Stimulated activated CD4-positive, alpha-beta T cell treated with anti-CD3 and anti-CD28 coated beads, TNF-alpha, amount 100 ng/mL, for 4 hours (primary cell): ENCODE measurements at places on chromosomes 16 and 17.

DNA sequence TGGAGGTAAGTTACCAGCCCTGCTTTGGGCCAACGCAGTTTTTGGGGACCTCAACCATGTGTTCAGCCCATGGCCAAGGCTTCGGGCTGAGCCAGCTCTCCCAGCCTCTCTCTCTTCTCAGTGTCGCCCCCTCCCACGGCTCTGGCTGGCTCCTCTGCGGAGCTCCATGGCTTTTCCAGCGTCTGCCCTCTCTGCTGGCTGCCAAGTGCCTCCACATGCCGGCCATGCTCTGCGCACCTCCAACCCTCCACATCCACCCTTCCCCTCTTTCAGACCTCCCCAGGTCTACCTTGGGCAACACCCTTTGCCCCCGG is 23.2 kb downstream of the COTL1 start:
- DNase-seq: no peak

DNA sequence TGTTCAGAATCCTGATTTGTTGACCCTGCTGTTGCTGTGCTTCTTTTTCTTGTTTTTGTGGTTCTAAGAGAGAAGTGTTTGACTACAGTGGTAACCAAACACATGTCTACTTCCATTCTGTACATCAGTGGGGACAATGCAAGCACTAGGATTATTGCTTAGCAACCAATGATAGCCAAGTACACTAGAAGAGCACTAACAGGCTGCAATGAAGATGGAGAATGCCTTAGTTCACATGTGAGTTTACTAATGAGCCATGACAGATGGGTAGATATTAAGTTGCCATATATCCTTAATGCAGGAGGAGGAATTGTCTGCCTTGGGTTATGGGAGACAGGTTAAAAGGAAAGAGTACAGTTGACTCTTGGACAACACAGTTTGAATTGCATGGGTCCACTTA is 8.3 kb downstream of the EFCAB5 start:
- no peak for DNase-seq

GRCh38 chr17:45052052-45052772 is 780 bp upstream of the DCAKD start:
- no peak for DNase-seq

- DNase-seq: no peak
Measured at GRCh38 chr16:27311897-27312303, 1.9 kb upstream of the IL4R start.

DNA sequence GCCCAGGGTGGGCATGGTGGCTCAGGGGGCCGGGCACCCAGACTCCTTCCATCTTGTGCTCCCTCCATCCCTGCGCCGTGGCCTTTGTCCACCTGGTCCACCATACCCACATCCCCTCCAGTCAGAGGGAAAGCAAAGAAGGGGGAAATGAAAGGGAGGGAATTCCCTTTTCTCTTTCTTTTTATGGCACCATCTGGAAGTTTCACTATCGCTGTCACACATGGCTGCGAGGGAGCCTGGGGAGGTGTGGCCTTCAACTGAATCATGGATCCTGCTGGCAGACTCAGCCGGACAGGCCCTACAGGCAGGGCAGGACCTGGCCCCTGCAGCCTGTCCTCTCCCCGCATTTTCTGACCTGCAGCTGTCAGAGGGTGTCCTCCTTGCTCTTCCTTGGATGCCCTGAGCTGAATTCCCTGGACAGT is 6.2 kb downstream of the SLC12A3 start:
- DNase-seq: no peak

- DNase-seq: no peak
Measured at GRCh38 chr16:70661534-70661917, 15.2 kb downstream of the IL34 start.

- no peak for DNase-seq
Measured at GRCh38 chr16:15723808-15724207, 73.8 kb downstream of the NDE1 start.

DNA sequence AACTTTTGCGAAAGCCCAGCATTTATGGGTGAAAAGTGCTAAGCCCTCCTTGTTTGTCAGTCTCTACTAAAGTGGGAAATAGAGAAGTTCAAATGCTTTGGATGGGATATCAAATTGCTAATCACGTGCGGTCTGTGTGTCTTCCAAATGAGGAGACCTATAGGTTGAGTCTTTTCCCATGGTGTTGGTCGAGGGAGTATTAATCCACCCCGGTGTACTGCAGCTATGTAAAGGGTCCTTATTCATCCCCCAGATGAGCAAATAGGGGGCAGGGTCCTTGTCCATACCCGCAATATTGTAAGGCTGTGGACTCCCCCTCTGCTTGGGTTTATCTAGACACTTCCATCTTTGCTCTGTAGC is 14.6 kb downstream of the KIAA0513 start:
- DNase-seq: no peak

GRCh38 chr16:25950586-25951281 is 259.0 kb downstream of the HS3ST4 start:
- DNase-seq: no peak

- no peak for DNase-seq
Measured at GRCh38 chr17:15231851-15232516, 33.1 kb downstream of the PMP22 start.

- no peak for DNase-seq
Measured at GRCh38 chr17:79945591-79946255, 89.9 kb downstream of the TBC1D16 start.

- no peak for DNase-seq
Measured at GRCh38 chr17:61627658-61628057, 36.6 kb upstream of the NACA2 start.

DNA sequence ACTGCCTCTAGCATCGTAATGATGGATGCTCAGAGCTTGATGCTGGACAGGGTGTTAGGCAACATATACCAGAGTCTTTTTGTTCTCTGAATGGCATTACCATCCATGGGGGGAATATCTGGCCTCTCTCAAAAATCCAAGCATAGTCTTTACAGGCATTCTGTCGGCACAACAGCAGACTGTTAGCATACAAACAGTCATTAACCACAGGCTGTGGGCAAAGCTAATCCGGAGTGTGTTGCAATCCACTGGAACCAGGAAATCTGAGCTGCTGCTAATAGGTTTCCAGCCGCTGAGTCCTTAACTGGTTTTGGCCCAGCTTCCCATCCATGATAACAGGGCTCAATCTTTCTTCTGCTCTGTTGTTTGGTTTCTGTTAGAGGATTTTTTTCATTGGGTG is 371.9 kb downstream of the HS3ST3B1 start:
- DNase-seq: no peak

DNA sequence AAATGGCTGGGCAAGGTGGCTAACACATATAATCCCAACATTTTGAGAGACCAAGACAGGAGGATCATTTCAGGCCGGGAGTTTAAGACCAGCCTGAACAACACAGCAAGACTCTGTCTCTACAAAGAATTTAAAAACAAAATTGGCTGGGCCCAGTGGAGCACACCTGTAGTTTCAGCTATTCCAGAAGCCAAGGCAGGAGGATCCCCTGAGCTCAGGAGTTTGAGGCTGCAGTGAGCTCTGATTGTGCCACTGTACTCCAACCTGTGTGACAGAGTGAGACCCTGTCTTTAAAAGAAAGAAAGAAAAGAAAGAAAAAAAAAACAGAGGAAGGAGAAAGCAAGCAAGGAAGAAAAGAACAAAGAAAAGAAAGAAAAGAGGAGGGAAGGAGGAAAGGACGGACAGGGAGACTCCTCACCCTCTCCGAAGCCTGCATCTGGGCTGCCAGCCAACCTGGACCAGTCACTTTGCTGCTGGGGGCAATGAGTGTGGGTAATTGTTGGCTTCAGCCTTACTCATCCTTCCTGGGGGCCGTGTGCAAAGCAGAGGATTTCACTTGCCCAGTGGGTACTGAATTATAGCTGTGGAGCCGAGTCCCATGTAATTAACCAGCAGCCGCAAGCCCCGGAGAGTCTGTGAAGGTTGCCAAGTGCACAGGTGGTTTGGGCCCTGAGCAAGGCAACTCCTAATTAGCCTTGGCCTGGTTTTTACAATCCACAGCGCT is 6.7 kb upstream of the MT4 start:
- no peak for DNase-seq

DNA sequence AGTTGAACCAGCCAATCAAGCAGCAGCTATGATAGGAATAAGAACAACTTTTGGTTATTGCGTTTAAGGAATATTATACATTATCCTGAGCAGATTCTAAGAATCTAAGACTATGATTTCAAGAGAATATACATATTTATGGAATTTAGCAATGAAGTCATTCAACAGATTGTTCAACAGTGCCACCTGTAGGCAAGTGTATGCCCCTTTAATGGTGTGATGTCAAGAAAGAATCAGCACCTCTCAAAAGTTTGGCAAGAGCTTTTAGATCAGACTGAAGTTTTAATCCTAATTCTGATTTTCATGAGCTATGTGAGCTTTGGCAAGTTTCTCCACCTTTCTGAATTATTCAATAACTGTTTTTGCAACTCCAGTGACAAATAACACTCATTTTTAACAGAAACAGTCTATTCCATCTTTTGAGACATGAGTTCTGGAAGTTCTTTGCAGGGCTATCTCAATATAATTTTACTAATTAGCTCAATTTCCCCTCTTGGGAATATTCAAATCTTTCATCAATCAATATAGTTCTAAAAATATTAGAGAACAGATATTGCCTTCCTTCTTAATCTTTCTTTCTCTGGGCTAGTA is 474.3 kb upstream of the TOM1L1 start:
- no peak for DNase-seq

GRCh38 chr17:39591958-39592954 is 15.5 kb downstream of the NEUROD2 start:
- DNase-seq: no peak

GRCh38 chr16:82432261-82432660 is 194.5 kb upstream of the CDH13 start:
- no peak for DNase-seq

GRCh38 chr17:46003907-46004748 is 5.1 kb downstream of the STH start:
- no peak for DNase-seq

DNA sequence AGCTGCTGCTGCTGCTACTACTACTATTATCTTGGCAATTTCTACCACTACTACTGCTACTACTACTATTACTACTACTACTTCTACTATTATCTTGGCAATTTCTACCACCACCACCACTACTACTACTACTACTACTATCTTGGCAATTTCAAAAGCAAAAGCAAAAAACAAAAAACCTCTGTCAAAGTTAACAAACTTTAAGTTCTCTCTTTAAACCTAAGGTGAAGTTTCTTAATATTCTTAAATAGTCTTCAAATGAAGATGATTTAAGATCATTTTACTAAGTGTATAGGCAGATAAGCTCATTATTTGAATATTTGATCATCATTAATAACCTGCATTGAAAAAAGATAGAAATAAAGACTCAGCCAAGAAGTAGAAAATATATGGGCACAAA is 118.5 kb downstream of the BRIP1 start:
- DNase-seq: no peak

- no peak for DNase-seq
Measured at GRCh38 chr17:41633556-41634199, 9.3 kb upstream of the KRT17 start.

- DNase-seq: no peak
Measured at GRCh38 chr16:20879175-20880040, 20.8 kb downstream of the DCUN1D3 start.

GRCh38 chr17:68698746-68699145 is 97.6 kb upstream of the FAM20A start:
- no peak for DNase-seq

- no peak for DNase-seq
Measured at GRCh38 chr17:80397034-80397387, 18.0 kb upstream of the ENDOV start.

GRCh38 chr17:20315311-20315710 is 152.0 kb downstream of the LGALS9B start:
- no peak for DNase-seq

- DNase-seq: no peak
Measured at GRCh38 chr16:21568502-21569189, 30.7 kb upstream of the METTL9 start.

GRCh38 chr16:68776821-68777485 is 39.9 kb downstream of the CDH1 start:
- DNase-seq: no peak

GRCh38 chr16:61934601-61935000 is 101.6 kb downstream of the CDH8 start:
- DNase-seq: no peak

GRCh38 chr17:16940116-16940881 is 31.6 kb downstream of the TNFRSF13B start:
- no peak for DNase-seq

DNA sequence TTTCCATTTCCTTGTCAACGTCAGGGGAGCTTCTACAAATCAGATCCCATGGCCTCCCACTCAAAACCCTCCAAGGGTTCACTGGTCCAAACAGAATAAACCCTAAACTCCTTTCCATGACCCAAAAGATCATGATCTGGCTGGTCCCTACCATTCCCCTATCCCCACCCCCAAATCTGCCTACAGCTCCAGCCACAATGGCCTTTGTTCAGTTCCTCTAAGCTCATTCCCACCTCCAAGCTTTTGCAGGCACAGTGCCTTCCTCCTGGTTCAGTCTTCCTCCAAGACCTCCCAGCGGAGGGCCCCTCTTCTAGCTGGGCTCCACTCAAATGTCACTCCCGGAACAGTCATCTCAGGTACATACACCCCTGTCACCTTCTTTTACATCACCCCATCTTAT is 2.0 kb downstream of the GPRC5B start:
- DNase-seq: no peak

DNA sequence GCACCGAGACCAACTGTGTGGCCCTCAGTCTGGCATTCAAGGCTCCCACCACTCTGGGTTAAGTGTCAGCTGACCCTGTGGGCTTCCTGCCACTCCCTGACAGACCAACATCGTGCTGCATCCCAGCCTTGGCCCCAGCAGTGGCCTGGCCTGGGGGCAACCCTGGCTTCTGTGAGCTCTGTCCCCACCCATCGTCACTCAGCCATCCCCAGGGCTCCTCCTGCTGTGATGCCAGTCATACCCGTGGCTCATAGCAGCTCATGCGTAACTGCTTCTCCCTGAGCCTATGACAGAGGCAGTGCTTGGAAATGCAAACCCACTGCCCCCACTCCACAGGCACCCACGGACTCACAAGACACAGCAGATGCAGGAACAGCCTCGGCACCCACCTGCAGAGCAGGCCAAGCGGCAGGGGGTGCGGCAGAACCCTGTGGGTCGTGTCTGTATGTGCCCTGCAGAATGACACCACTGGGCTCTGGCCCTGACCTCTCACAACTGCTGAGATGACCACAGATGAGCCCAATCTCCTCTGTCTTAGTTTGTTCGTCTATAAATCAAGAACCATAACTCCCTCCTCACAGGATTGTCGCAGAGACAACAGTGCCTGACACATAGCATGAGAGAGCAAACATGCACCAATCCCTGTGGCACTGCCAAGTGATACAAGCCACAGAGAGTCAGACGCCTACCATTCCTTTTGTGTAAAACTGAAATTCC is 26.6 kb downstream of the PIEZO1 start:
- DNase-seq: no peak

- DNase-seq: no peak
Measured at GRCh38 chr17:81991684-81992305, 14.4 kb downstream of the ASPSCR1 start.

- no peak for DNase-seq
Measured at GRCh38 chr16:85301231-85301630, 189.0 kb upstream of the CIBAR2 start.

- no peak for DNase-seq
Measured at GRCh38 chr16:51243936-51244436, 92.9 kb upstream of the SALL1 start.
